ENCODE measurements at places on chromosomes 1 and 21.

GRCh38 chr1:238264951-238265350 is 374.2 kb upstream of the ZP4 start:
- H3K27ac ChIP-seq: no peak overlapping the region
- no peaks in the 10 kb centered on the region for H3K4me1 ChIP-seq
- H3K36me3 ChIP-seq: no peaks in the 10 kb centered on the region
- no peak for DNase-seq

DNA sequence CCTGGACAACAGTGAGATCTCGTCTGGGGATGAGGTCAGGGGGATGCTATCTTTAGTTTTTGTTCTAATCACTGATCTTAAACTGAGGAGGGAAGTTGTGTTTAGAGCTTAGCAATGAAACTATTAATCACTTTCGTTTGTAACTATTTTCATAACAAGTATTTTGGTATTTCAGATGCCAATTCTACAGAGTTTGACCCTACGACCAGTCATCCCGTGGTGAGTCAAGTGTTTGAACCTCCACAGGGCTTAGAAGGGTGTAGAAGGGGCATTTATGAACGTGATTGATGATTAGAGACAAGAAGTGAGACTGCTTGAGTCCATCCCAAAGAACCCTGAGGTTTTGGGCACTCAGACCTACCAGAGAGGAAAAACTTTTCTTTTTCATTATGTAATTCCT is 15.6 kb downstream of the SLFNL1 start:
- H3K4me3 ChIP-seq: no peak overlapping the region
- peaks cover 11% of the 10 kb centered on the region for H3K4me1 ChIP-seq
- no peak for DNase-seq
- H3K27me3 ChIP-seq: no peaks in the 10 kb centered on the region
- H3K27ac ChIP-seq: no peak overlapping the region

- peaks cover 76% of the 10 kb centered on the region for H3K4me1 ChIP-seq
- no peak for DNase-seq
- no peaks in the 10 kb centered on the region for H3K27me3 ChIP-seq
- H3K27ac ChIP-seq: no peak overlapping the region
- peaks cover 66% of the 10 kb centered on the region for H3K36me3 ChIP-seq
Measured at GRCh38 chr1:207898260-207898659, 12.7 kb downstream of the CD34 start.

GRCh38 chr21:29077651-29078090 is 4.2 kb upstream of the CCT8 start:
- peaks cover 64% of the 10 kb centered on the region for H3K4me1 ChIP-seq
- no peaks in the 10 kb centered on the region for H3K36me3 ChIP-seq
- H3K27ac ChIP-seq: peak overlapping the region; percentile 70
- DNase-seq: peak; percentile 31

DNA sequence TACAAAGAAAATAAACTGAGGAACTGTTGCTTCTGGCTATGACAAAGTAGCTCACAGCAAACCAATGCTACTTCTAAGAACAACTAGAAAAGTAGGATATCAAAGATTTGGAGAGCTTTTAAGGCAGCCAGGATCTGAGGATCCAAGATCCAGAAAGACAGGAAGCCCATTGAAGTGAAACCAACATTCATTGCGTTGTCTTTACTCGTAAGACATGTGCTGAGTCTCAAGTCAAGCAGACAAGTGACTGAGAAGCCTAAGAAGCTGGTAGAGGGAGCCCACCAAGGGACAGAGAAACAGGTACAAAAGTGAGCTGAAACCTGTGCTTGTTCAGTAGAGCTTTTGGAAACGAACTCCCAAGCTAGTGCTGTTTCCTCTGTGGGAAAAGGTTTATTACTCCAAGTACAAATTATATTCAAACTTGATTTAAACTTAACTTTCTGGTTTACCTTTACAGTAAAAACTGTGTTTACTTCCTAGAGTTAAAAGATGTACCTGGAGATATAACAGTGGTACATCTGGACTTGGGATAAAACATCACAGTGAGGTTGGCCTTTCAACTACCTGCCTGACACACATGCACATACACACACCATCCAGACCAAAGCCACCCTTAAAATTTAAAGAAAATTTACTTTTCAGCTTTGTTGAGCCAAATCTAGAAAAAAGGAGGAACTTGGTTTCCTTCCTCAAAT is 41.2 kb downstream of the NME7 start:
- peak; percentile 72 for DNase-seq
- H3K4me1 ChIP-seq: peaks cover 10% of the 10 kb centered on the region
- peak overlapping the region; percentile 52 for H3K27ac ChIP-seq
- H3K36me3 ChIP-seq: peaks cover 2% of the 10 kb centered on the region
- no peaks in the 10 kb centered on the region for H3K27me3 ChIP-seq
- H3K4me3 ChIP-seq: peak overlapping the region; percentile 48

- H3K27ac ChIP-seq: peak within 1 kb of the TSS; percentile 85
- peaks cover 33% of the 10 kb centered on the region for H3K4me1 ChIP-seq
- H3K4me3 ChIP-seq: peak within 1 kb of the TSS; percentile 84
- peaks cover 13% of the 10 kb centered on the region for H3K36me3 ChIP-seq
- DNase-seq: no peak
Measured at GRCh38 chr1:35557118-35557610, at the start of gene KIAA0319L. KIAA0319L (minus strand) TSS chr1:35557403; CDS start chr1:35554491, 2,912 bp downstream.

DNA sequence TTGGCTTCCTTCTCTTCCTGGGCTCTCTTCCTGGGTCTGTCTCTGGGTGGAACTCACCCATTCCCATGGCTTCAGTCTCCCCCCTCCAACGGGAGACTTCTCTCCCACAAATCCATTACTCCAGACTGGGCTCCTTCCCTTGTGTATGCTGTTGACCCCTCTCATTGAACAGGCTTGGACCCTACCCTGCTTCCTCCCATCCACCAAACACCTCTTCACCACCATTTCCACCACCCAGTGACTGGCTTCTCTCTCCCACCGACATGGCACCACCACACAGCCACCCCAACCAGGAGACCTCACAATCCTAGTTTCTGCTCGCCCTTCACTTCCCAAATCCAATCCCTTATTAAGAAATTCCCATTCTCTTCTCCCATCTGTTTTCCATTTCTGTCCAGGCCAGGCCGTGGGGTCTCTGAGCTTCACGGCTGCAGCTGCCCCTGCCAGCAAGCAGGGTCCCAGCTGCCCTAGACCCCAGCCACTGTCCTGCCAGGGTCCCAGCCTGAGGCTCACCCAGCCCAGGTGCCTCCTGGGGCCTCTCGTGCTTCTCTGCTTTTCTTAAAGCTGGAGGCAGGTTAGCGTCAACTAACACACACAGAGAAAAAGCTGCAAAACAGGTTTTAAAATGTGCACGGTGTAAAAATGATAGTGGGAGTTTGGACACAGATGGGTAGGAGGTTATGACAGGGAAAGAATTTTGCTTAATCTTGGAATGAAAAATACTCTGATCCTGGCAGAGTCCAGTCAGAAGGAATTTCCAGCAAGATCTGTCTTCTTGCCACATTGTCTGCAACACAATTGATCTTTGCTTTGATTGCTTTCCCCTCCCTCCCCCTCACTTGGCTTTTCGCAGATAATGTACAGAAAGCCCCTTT is 383.8 kb upstream of the VAMP3 start:
- no peaks in the 10 kb centered on the region for H3K27me3 ChIP-seq
- H3K27ac ChIP-seq: no peak overlapping the region
- no peak overlapping the region for H3K4me3 ChIP-seq
- H3K4me1 ChIP-seq: no peaks in the 10 kb centered on the region
- no peaks in the 10 kb centered on the region for H3K36me3 ChIP-seq

DNA sequence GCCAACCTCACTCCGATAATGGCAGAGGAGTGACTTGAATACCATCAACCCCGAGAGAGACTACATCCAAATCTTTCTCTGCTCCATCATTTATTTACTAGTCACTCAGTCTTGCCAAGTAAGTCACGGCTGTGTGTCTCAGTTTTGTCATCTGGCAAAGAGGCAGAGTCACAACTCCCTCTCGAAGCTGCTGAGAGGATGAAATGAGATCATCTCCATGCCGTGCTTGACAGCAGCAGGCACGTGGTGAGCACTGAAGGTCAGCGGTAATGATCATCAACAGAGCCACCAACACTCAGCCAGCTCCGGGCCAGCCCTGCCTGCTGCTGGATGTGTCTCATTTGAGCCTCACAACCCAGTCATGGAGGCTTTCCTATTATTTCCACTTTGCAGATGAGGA is 19.9 kb downstream of the ALDH4A1 start:
- DNase-seq: no peak
- no peaks in the 10 kb centered on the region for H3K27me3 ChIP-seq

- no peak overlapping the region for H3K4me3 ChIP-seq
- H3K4me1 ChIP-seq: no peaks in the 10 kb centered on the region
- H3K27me3 ChIP-seq: no peaks in the 10 kb centered on the region
- no peaks in the 10 kb centered on the region for H3K36me3 ChIP-seq
Measured at GRCh38 chr1:14970115-14970798, 183.3 kb upstream of the TMEM51 start.

DNA sequence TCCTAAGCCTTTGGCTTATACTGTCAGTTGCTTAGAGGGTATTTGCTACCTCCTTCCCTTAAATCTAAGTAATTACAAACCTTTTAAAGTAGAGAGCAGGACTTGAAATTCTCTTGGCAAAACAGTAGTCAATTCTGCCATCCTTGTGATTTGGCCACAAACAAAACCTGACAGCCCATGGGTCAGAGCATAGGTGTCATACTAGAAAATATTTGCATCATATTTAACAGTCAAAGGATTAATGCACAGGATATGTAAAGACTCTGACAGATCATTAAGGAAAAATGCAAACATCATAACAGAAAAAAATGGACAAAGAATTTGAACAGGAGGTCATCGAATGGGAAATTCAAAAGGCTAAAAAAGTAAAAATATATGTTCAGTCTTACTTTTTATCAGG is 50.5 kb downstream of the ZFYVE9 start:
- no peaks in the 10 kb centered on the region for H3K36me3 ChIP-seq
- no peaks in the 10 kb centered on the region for H3K27me3 ChIP-seq
- H3K4me1 ChIP-seq: no peaks in the 10 kb centered on the region
- H3K27ac ChIP-seq: no peak overlapping the region

- H3K36me3 ChIP-seq: no peaks in the 10 kb centered on the region
- no peak for DNase-seq
- H3K4me1 ChIP-seq: no peaks in the 10 kb centered on the region
- H3K27me3 ChIP-seq: peaks cover 23% of the 10 kb centered on the region
- H3K4me3 ChIP-seq: no peak overlapping the region
Measured at GRCh38 chr1:228753287-228753686, 18.0 kb downstream of the RHOU start.

DNA sequence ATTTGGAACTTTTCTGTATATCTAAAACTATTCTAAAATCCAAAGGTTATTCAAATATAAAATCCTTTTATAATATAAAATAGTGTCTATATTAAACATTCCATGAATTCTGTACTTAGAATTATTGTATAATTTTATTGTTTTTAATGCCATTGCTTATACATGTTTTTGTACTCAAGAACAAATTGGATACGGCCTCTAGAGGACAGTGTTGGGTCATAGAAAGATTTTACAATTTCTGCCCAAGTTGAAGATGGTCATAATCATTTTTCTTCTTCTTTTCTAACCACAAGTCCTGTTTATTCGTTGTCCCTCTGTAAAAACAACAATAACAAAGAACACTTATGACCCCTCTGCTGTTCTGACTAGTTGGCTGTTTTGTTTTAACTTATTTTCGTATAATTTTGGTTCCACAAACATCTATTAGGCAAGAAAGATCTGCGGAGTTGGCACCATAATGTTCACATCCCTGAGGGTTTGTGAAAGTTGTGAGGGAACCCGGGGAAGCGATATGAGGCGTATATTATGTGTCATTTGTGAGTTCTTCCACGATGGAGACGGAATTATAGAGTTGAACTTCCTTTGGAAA is 75.7 kb upstream of the KIF26B start:
- H3K4me3 ChIP-seq: no peak overlapping the region
- no peaks in the 10 kb centered on the region for H3K27me3 ChIP-seq
- H3K36me3 ChIP-seq: no peaks in the 10 kb centered on the region
- no peak overlapping the region for H3K27ac ChIP-seq
- DNase-seq: peak; percentile 70

DNA sequence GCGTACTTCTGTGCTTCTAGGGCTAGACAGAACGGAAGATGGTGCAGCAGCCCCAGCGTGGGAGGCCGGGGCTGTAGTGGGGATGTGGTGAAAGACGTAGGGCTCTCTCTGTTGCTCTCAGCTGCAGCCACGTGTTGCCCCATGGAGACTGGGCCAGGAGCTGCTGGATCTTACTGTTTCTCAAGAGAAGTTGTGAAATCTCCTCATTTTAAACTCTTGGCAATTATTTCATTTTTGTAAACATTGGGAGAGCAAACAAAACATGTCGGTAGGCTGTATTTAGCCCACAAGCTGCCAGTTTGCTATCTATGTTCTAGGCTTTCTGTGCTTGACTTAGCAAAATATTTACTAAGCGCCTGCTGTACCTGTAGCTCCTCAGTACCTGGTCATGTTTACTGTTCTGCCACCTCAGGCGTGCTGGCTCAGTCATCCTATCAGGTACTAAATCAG is 15.9 kb upstream of the ELOA start:
- H3K36me3 ChIP-seq: no peaks in the 10 kb centered on the region
- no peak overlapping the region for H3K4me3 ChIP-seq
- no peak overlapping the region for H3K27ac ChIP-seq
- no peaks in the 10 kb centered on the region for H3K27me3 ChIP-seq

DNA sequence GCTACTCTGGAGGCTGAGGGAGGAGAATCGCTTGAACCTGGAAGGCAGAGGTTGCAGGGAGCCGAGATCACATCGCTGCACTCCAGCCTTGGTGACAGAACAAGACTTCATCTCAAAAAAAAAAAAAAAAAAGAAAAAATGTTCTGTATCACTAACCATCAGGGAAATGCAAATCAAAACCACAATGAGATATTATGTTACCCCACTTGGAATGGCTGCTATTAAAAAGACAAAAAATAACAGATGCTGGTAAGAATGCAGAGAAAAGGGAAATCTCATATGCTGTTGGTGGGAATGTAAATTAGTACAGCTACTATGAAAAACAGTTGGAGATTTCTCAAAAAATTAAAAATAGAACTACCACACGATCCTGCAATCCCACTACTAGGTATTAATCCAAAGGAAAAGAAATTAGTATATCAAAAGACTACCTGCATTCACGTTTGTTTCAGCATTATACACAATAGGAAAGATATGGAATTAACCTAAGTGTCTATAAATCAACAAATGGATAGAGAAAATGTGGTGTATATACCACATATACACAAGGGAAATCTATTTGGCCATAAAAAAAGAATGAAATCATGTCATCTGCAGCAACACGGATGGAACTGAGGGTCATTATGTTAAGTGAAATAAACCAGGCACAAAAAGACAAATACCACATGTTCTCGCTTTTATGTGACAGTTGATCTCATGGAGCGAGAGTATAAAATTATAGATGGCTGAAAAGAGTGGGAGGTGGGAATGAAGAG is 62.6 kb downstream of the ABL2 start:
- H3K4me3 ChIP-seq: no peak overlapping the region
- H3K27ac ChIP-seq: no peak overlapping the region
- H3K4me1 ChIP-seq: no peaks in the 10 kb centered on the region
- no peak for DNase-seq

Measured in common myeloid progenitor, CD34-positive (primary cell).